Spleen (tissue), 13 donors: ENCODE measurements at places on chromosomes 3 and 15. TPM values are rescaled to one million over a fixed set of nuclear protein-coding genes. Genes with fewer than 3 reads are reported as not detected.

GRCh38 chr15:48718646-48719045, 73.1 kb upstream of the FBN1 start:
- DNase-seq = no peak

- DNase-seq = no peak
Observed at GRCh38 chr3:45746777-45747622, 49.3 kb downstream of the SLC6A20 start.

DNA sequence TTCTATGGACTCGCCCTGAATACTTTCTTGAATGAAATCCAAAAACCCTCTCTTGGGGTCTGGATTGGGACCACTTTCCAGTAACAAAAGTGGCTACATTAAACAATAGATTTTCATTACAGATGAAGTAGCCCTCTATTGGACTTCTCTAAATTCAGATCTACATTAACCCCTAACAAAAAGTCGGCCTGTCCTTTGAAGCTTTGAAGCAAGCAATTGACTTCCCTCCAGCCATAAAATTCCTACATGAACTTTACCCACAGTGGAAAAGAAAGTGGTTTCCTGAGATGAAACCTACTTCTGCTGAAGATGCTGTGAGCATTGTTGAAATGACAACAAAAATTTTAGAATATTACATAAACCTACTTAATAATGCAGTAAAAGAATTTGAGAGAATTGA, 967.1 kb upstream of the ROBO1 start:
- DNase-seq = no peak

GRCh38 chr15:67132276-67132675, 66.9 kb downstream of the SMAD3 start:
- no peak for DNase-seq

Gene DNAH1
- 21.0 TPM for total RNA-seq

Gene TIMP4
- 10.8 TPM for total RNA-seq

Gene SNX22
- total RNA-seq = 11.0 TPM

Gene EIF4G1
- 245 TPM for total RNA-seq
